Fibroblast of skin of right biceps (primary cell): ENCODE measurements at places on chromosomes 6 and 20.

DNA sequence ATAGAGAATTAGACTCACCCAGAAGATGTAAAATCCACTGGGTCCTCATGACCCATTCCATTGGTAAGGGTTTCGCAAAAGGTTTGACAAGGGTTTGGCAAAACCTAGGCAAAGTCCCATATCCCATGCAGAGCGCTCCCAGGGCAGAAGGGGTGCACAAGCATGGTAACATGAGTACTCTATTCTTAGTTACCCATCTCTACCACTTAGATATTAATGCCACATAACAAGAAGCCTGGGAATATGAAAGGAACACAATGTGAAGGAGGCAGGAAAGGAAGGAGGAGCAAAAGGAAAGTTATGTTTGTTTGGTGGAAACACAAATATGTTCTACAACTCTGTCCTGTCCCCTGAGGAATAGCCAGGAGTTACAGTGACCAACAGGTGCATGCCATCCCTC is 163.1 kb downstream of the FAXC start:
- DNase-seq, result no peak

DNA sequence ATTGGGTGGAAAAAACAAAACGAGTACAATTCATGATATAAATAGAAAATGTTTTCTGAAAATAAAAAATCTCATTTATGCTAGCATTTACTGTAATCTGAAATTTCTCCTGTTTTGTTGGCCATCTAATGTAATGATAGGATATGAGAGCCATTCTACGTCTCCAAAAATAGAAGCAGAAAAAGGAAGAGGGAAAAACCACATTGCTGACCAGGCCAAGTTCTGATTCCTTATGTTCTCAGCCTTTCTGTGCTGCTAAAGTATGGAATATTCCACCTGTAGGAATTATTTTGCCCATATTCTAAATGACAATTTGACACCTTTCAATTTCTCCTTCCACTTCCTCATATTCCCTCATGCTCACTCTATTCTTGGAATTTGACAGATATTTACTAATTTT is 110.2 kb downstream of the TBXT start:
- DNase-seq, result no peak

DNA sequence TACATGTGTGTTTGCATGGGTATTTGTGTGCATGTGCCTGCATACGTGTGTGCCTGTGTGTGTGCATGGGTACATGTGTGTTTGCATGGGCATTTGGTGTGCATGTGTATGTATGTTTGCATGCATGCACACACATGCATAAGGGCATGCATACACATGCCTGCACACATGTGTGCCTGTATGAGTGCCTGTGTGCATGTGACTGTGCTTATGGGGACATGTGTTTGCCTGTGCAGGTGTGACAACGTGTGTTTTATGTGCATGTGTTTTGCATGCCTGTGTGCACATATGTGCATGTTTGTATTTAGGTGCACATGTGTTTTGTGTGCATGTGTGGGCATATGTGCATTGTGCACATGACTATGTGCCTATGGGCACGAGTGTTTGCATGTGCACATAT is 165.7 kb downstream of the ERMARD start:
- DNase-seq, result no peak

GRCh38 chr6:78993955-78994354 is 84.1 kb downstream of the PHIP start:
- DNase-seq, result no peak
